ENCODE measurements at places on chromosomes 1 and 21. TPM values are rescaled to one million over a fixed set of nuclear protein-coding genes. Genes with fewer than 3 reads are reported as not detected.

The CD1E gene
- not detected for total RNA-seq

The GBP7 gene
- not detected for total RNA-seq

- DNase-seq: no peak
These were observed 149.5 kb downstream of the FGGY start for GRCh38 chr1:59446257-59446901.

DNA sequence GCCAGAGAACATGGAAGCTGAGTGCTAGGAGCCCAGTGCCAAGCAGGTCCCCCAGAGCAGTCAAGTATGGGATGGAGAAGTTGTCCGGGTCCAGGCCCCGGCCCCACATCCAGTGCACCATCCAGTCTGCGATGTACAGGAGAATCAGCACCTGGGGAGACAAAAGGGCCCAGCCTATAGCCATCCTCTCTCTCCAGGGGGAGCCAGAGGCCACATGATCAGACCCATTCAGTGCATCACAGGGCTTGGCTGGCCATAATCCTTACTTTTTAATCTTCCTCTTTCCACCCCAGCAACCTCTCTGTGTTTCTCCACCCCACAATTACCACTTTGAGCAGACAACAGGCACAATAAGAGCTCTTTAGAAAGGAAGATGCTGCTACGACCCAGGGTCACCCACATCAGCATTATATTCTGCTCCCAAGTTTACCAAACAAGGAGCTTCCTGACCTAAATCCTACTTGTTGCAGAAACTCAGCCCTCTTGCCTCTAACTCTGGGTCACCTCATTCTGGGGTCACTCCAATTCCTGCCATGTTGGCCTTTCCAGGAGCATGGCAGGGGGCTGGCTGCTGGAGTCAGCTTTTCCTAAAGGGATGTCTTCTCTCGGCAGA is 16.4 kb upstream of the RAB29 start:
- DNase-seq: peak; percentile 74

The KCNJ10 gene
- total RNA-seq: not detected

DNA sequence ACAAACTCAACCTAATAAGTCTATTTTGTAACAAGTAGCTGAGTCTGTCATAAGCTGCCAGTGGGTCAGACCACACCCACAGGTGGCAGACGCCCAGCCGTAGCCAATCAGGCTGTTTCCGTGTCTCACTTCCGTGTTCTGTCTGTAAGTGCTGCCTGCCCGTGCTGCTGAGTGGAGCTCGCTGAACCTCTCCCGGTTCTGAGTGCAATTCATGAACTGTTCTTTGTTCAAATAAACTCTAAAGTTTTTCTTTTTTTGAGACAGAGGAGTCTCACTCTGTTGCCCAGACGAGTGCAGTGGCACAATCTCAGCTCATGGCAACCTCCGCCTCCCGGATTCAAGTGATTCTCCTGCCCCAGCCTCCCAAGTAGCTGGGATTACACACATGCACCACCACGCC is 25.1 kb downstream of the POFUT2 start:
- no peak for DNase-seq

DNA sequence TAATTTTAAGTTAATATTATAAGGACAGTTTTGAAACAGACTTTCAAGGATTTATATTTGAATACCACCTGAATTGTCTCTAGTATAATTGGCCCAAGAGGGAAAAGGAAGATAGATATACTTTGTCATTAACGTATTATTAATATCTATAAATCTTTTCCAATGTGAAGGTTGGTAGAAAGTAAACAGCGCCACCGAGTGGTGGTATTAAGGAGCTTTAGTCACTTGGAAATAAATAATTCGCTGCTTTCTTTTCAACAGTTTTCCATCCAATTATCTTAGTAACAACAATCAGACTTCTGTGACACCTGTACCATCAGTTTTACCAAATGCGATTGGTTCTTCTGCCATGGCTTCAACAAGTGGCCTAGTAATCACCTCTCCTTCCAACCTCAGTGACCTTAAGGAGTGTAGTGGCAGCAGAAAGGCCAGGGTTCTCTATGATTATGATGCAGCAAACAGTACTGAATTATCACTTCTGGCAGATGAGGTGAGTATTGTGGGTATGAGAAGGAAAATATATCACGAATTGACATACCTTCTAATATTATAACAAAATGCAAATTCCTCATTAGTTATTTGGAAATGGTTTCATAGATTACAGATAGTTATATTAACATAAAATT is 37.7 kb downstream of the SH3GLB1 start:
- peak; percentile 46 for DNase-seq

The LIN28A gene
- total RNA-seq: not detected

All from activated CD4-positive, alpha-beta T cell treated with anti-CD3 and anti-CD28 coated beads, Interleukin-2, amount 10 ng/mL, durations not matched to agents 7 days and 5 days (primary cell).